ENCODE measurements at places on chromosomes 1 and 21. TPM values are rescaled to one million over a fixed set of nuclear protein-coding genes. Genes with fewer than 3 reads are reported as not detected.
A peak's percentile ranks its signal among the peaks of the same experiment; 100 is the strongest.

The OR6N1 gene
- total RNA-seq = not detected

The AMY2A gene
- not detected for total RNA-seq

DNA sequence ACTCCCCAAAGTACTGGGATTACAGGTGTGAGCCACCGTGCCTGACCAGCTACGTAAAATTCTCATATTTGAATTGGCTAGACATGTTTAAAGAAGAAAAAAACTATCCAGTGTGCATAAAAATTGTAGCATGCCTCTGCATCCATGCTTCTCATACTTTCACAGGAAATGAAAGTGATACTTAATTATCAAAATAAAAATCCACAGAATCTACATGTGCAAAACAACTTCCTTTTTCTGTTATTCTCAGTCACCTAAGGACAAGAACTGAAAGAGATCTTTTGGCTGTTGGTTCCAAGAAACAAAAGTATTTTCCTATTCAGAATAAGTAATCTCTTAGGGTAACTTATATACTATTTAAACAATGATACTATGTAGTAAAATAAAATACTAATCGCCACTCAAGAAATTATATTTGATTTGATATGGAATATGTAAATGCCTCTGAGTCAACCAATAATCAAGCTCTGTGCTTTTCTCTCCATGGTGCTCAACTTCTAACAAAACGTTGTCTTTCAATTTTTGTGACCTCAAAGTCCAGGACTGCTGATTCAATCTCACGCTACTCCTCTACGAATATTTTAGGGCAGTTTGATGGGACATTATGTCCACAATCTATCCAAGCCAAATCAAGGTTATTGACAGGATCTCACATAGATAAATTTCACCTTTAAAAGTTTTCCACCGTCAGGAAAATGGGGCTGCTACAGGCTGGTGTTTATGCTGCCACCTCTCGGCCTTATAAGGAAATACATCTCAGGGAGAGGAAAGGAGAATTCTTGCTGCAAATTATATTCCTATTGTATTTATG is 102.7 kb downstream of the ZNF281 start:
- H3K4me3 ChIP-seq = peak overlapping the region; percentile 59
- H3K36me3 ChIP-seq = no peaks in the 10 kb centered on the region
- no peak overlapping the region for H3K27ac ChIP-seq
- no peaks in the 10 kb centered on the region for H3K27me3 ChIP-seq
- peak; percentile 78 for DNase-seq

DNA sequence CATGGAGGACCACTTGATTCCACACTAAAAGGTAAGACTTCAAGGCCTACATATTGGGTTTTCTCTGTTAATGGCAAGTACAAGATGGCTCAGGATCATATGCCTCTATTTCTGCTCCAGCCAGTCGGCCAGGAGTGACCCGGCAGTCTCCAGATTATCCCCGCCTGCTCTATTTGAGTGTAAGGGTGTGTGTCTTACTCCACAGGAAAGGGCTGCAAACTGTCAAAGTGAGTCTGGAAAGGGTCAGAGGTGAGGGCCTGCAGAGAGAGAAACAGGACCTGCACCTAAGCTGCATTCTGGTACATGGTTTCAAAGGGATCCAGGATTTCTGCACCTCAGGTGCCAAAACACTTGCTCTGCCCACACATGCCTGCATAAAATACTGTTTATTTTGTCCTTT is 9.2 kb downstream of the ZNF692 start:
- H3K4me1 ChIP-seq = peaks cover 22% of the 10 kb centered on the region
- no peak overlapping the region for H3K27ac ChIP-seq
- H3K4me3 ChIP-seq = no peak overlapping the region
- H3K27me3 ChIP-seq = no peaks in the 10 kb centered on the region
- H3K36me3 ChIP-seq = peaks cover 8% of the 10 kb centered on the region
- DNase-seq = no peak

- H3K4me1 ChIP-seq = peaks cover 15% of the 10 kb centered on the region
- H3K27me3 ChIP-seq = peaks cover 6% of the 10 kb centered on the region
- no peaks in the 10 kb centered on the region for H3K36me3 ChIP-seq
- no peak overlapping the region for H3K4me3 ChIP-seq
- no peak for DNase-seq
- no peak overlapping the region for H3K27ac ChIP-seq
Measured at GRCh38 chr21:41950941-41951351, 2.9 kb downstream of the C2CD2 start.

DNA sequence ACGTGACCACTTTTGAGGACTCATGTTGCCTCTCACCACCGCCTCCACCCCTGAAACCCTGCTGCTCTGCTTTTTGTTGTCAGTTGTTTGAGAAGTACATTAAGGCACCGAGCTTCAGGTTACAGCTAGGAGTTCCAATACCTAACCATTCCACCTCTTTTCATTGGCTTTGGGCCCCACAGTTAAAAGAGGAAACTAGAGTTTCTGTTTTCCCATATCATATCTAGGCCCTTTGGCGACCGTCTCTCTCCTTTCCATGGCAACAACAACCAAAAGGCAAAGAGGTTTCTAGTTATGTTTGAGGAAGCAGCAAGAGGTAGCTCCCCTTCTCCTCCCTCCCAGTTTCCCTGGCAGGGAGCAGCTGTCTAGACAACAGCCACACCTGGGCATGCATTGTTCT is 5.9 kb downstream of the ANKRD35 start:
- no peak for DNase-seq
- H3K4me3 ChIP-seq = no peak overlapping the region
- no peaks in the 10 kb centered on the region for H3K36me3 ChIP-seq
- no peaks in the 10 kb centered on the region for H3K27me3 ChIP-seq
- no peak overlapping the region for H3K27ac ChIP-seq
